ENCODE measurements at places on chromosomes 12 and 14.

GRCh38 chr14:53701108-53701875, 255.3 kb downstream of the BMP4 start:
- no peak for DNase-seq

- no peak for DNase-seq
These were observed 57.0 kb upstream of the FBRSL1 start for GRCh38 chr12:132432721-132433577.

DNA sequence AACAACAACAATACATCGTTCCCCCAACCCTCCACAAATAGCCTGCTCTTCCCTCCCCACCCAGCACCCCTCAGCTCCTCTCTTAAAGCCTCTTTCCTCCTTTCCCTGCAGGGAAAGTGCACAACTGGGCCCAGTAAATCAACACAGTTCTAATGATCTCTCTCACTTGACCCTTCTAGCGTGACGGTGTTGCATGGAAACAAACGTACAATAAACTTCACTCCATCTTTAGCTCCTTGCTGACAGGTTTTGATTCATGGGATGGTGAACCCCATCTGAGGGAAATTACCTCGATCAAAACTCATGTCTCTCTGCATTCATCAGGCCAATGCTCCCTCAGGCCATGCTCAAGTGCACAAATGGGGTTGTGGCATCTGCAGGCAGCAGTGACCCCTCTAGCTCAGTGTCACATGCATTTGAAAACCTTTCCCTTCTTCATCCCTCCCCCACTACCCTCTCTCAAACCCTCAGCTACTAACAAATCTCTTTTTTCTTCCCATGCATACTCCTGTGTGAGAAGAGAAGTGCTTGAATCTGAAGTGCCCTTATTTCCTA, 22.9 kb downstream of the GDF11 start:
- DNase-seq = no peak

- no peak for DNase-seq
These were observed 407.1 kb downstream of the TRHDE start for GRCh38 chr12:72679147-72679757.

DNA sequence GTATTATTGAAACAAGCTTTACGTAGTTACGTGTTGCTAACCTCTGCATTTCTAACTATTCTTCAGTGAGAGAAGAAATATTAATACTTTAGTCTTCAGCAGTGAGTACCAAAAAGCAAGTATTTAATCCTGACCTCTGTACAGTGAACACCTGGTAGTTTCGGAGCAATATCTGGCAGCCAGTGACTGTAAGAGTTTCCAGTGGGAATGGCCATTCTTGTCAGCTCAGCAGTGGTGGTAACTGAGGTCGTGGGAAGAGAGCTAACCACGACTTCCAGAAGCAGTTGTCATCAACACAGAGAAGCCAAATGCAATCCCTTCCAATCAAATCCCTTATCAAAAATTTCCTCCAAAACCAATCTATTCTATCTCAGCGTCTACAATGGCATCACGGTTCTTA, 1500.2 kb upstream of the FLRT2 start:
- no peak for DNase-seq

- peak; percentile 46 for DNase-seq
These were observed 4.5 kb downstream of the CNOT2 start for GRCh38 chr12:70247653-70248199.

DNA sequence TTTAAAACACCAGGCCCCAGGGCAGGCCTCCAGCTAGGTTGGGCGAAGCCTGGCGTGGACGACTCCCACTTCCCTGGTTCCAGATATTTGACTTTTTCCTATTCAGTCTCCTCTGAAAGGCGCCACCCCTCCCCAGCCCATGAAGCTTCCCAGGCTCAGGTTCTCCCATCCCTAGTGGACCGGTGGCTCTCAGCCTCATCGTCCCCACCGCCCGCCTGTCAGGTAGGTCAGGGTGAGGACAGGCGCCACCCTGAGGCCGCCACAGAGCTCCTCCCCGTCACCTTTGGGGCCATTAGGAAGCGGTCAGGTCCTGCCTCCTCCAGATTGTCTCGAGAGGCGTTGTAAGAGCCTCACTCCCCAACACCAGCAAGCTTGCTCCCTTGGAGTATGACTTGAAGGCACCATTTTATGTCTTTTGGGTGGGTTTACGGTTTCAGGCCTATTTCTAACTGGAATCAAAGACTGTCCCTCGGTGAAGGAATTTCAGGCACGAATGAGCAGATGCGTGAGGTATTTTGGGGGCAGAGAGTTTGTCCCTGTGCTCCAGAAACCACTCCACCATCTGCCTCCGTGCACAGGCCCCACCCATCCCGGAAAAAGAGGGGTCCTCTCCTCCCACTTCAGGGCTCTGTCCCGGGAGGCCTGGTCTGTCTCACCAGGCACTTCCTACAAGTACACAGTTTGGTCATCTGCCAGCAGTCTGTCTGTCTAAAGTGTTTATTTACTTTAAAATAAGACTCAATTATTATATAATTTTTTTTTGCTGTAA, 55.6 kb downstream of the TSPAN9 start:
- no peak for DNase-seq

DNA sequence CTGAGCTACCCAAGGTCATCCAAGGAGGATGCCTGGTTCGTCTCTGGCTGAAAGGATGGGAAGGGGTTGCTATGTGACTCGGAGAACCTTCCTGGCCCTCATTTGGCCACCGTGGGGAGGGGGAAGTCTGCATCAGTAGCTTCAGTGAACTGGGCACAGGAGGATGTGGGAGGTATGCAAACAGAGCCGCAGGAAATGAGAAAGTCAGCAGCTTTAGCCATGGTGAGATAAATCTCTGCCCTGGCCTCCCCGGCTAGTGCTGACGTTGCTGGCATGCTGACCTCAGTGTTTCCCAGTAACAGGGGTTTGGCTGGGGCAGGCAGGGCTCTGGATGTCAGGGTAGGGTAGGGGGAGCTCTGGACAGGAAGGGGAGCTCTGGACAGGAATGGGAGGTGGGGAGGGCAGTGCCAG, 2.3 kb upstream of the CEBPE start:
- DNase-seq = peak; percentile 35

GRCh38 chr12:111216387-111217159, 152.3 kb downstream of the PHETA1 start:
- DNase-seq = peak; percentile 21

DNA sequence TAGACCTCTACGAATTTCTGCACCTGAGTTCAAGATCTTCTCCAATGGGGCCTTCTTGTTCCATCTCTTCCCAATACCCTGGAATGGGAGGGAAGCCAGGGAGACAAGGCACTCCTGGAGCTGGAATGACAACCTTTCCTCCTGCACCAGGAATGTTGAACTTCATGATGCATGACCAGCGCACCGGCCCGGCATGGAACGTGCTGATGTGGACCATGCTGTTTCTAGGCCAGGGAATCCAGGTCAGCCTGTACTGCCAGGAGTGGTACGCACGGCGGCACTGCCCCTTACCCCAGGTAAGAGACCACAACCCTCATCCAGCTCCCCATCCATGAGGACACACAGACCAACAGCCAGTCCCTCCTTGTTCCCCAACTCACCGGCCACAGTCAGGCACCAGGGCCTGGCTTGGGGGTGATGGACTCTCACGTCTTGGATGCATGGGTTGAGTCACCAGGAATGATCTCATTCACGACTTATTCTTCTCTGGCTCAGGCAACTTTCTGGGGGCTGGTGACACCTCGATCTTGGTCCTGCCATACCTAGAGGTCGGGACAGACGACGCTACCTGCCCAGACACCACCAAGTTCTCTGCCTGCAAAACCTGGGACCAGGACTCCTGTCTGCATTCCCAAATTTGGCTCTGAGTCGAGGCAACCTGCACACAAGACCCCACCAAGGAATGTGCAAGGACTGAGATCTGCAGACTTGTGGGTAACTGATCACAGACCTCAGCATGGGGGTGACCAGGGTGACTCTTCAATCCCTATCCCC, 20.5 kb downstream of the SOAT2 start:
- DNase-seq = no peak

DNA sequence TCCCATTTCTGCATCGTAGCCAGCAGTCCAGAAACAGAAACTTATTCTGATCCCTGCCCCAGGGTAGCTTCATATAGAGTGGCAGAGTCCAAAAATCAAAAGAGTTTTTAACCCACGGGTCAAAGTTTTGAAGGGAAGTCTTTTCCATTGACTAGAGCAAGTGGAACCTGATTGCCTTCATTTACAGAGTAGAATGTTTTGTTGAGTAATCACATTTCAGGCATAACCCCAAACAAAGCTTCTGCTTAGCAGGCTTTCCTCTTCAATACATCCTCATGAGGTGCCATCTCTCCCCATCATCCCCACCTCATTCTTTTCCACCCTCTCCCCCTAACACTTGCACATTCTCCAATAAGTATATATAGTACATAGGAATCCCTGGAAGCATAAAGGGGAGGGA, 516.0 kb upstream of the FBXO33 start:
- no peak for DNase-seq

- DNase-seq = no peak
These were observed 1.9 kb upstream of the TSPAN9 start for GRCh38 chr12:3075315-3075714.

DNA sequence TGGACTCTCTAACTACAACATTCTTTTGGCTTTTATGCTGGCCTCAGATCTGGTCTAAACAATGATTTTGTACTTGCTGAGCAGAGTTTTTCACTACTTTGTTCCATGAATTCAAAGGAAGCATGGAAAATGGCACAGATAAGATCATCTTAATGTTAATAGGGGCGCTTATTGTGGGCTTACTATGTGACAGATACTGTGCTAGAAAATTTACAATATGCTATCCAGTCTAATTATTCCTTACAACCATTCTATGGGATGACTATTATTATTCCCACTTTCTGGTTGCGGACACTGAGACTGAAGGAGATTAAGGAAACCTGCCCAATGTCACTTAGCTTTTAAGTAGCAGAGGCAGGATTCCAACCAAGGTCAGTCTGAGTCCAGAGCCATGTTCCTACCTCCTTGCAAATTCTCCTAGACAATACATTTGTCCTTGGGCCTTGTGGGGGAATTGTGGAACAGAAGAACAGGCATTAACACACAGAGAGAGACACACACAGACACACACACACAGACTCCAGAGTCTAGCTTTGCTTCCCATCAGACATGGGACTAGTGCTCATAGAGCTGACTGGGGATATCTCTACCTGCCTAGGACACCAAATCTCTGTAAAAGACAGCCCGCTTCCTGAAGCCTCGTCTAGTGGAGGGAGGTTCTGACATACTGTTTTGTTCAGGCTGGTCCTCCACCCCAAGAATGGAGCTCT, 107.7 kb downstream of the SLC38A1 start:
- DNase-seq = no peak

GRCh38 chr14:90154110-90154509, 92.3 kb downstream of the KCNK13 start:
- DNase-seq = no peak

- DNase-seq = no peak
These were observed 215.0 kb upstream of the USP15 start for GRCh38 chr12:62045211-62045610.

- DNase-seq = no peak
These were observed 172.4 kb upstream of the RTL1 start for GRCh38 chr14:101075801-101076413.

DNA sequence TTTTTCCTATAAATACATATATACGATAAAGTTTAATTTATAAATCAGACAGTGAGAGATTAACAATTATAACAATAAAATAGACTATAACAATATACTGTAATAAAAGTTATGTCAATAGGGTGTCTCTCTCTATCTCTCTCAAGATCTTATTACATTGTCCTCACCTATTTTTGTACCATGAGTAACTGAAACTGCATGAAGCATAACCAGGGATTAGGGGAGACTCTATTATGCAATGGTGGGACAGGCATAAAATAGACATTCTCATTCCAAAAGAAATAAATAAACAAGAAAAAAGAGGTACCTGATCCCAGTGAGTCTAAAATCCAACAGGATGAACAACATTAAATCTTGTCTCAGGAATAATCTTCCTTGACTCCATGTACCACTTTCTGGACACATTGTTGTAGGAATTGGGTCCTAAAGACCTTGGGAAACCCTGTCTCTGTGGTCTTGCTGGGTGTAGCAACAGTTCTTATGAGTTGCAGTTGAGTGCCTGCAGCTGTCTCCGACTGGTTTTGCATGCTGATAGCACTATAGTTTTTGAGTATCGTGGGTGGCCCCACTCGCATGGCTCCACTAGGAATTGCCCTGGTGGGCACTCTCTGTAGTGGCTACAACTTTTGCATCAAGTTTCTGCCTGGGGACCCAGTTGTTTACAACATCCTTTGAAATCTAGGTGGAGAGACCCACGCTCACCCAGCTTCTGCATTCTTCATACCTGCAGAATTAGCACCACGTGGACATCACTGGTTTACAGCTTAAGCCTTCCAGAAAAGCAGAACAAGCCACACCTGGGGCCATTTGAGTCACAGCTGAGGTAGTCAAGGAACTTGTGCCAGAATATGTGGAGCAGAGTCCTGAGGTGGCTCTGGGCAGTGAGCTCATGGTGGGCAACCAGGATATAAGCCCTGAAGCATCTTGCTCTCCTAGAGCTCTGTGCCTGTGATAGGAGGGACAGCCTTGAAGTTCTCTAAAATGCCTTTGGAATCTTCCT, 204.7 kb downstream of the KITLG start:
- no peak for DNase-seq

- DNase-seq = no peak
These were observed 315.7 kb downstream of the SLC16A7 start for GRCh38 chr12:59911516-59911915.

- no peak for DNase-seq
These were observed 359.8 kb downstream of the ATP23 start for GRCh38 chr12:58301038-58301729.

GRCh38 chr14:89507521-89507920, 90.5 kb upstream of the FOXN3 start:
- peak; percentile 66 for DNase-seq

DNA sequence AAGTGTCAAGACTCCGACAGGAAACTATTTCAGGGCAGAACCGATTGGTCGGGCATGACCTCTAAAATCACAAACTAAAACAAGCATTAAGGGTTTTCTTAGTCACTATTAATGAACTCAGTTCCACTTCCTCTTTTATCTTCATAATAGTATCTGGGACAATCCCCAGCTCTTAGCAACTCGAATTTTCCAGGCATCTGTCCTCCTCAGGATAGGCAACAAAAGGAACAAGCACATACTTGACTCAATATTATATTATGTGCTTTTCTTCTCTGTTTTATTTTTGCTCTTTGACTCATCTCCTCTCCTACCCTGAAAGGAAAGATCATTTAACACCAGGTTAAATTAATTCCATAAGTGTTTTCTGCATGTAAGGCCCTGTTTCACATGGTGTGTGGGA, 638.3 kb upstream of the TBX3 start:
- DNase-seq = peak; percentile 37

GRCh38 chr12:76346236-76346635, 2.0 kb downstream of the BBS10 start:
- DNase-seq = peak; percentile 45

- DNase-seq = no peak
These were observed 32.9 kb upstream of the CHST11 start for GRCh38 chr12:104423809-104424208.

- DNase-seq = no peak
These were observed 107.9 kb downstream of the SLC38A4 start for GRCh38 chr12:46717868-46718267.

DNA sequence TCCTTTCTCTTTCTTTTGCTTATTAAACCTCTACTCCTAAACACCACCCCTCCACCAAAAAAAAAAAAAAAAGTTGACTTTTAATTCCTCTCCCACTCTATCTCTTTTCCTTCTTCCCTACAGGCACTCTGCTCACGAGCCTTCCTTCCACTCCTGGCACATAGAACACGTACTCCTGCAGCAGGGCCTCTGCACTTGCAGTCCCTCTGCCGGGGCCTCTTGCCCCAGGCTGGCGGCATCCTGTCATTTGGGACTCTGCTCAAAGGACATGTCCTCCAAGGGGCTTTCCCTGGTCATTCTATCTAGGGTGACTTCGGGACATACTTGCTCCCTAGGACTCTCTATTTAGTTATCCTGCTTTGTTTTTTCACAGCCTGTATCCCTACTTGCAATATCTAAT, 7.7 kb downstream of the FOS start:
- peak; percentile 45 for DNase-seq

Data from inflammatory macrophage treated with lipopolysaccharide for 4 hours (primary cell).